ENCODE measurements at places on chromosomes 2 and 18.

- no peak for DNase-seq
These were observed 12.1 kb downstream of the SPIRE1 start for GRCh38 chr18:12645751-12646203.

DNA sequence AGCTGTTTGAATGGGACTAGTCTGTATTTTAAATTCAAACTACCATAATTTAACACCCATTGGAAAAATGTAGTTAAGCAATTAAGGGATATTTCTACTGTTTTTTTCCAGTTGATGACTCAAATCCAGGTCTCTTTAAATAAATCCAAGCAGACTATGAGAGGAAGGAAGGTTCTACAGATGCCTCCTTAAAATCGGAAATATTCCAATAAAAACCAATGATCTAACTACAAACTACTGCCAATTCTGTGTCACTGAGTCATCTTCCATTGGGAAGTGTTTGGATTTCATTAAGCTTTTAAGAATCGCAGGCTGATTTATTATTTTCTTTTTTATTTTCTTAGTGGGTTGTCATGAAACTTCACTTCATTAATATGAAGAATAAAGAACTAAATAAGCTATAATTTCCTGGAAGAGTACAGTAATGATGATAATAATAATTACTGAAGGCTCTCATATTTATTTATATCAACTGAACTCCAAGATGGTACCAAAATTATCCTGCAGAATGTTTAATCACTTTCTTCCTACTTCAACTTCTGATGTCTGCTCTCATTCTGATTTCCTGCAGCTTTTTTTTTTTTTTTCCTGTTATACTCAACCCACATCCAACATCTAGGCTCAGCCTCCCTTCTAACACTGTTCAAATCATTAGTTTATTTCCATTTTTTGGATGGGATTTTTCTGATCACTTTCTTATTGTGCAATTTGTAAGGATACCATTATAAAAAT is 166.3 kb upstream of the FN1 start:
- no peak for DNase-seq

DNA sequence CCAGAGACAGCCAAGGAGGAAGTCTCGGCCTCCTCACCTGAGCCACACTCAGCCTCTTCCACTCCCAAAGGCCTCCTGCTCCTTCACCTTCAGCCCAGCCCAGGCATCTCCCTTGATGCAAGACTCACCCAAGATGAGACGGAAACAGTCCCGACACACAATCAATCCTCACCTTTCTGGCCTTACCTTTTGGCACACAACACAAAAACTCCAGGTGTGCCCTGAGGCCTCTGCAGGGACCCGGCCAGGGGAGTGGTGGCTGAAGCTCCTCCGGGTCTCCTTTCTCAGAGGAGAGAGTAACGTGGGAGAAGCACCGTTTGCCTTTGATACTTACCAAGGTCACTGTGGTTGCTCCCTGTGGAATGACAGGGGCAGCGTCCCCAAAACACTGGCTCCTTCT is 23.8 kb upstream of the EFHD1 start:
- DNase-seq, result no peak

DNA sequence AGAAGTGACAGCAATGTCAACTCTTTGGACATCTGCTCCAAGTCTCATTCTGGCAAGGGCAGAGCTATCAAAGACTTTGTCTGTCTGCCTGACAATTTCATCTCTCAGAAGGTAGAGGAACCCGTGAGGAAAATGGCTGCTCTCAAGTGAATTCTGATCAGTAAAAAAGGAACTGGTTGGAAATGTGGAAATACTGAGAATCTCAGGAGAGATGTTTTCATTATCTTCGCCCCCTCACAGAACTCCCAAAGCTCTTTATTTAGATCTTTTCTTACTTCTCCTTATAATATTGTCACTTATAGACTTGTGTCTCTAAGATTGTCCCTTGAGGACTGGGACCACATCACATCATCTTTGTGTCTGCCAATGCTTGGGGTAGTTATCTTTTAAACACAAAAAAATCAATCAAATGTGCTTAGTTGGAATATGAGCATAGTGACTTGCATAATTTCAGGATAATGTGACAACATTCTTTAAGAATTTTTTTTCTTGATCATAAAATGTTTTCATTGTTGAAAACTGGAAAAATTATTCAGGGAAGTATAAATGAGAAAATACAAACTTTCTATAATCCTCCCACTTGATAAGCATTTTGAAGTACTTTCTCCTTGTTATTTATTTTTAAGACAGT is 68.2 kb upstream of the ITGB6 start:
- no peak for DNase-seq

- no peak for DNase-seq
These were observed 50.1 kb downstream of the BOLA3 start for GRCh38 chr2:74097574-74097973.

DNA sequence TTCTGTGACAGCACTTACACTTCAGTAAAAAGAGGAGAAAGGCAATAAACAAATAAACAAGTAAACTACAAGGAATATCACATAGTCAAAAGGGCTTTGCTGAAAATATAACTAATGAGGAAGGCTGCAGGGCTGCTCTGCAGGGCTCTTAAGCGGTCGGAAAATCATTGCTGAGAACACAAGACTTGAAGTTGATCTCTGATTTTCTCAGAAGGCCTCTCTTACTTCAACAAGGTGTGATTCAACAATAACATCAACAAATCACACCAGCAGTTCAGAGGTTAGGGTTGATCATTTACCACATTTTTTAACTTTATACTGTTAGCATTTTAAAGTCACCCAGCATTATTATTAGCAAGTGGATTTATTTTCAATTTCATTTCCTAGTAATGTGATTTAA is 215.6 kb downstream of the ARHGAP15 start:
- no peak for DNase-seq

- DNase-seq, result no peak
These were observed 63.2 kb downstream of the CCDC74A start for GRCh38 chr2:131590896-131591295.

- no peak for DNase-seq
These were observed 6.6 kb downstream of the RPS7 start for GRCh38 chr2:3581367-3582262.

- DNase-seq, result no peak
These were observed 59.3 kb upstream of the CCDC68 start for GRCh38 chr18:55018602-55019001.

DNA sequence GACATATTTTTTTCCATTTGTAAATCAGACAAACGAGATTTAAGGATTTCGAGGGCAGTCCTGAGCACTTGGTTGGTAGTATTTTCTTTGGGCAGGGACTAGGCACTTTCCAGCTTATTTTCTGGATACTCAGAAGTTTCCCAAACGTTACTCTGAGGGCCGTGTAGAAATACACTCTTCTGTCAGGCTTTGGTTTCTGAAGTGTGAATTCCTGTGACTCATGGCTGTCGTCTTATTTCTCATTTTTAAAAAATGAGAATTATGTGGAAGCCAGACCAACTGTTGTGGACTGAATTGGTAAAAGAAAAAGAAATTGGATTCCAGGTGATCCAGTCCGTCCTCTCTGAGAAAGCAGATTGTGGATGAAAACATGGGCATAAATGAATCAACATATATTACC is 658.6 kb upstream of the FANCL start:
- DNase-seq, result no peak

GRCh38 chr2:138782383-138782782 is 2.2 kb upstream of the NXPH2 start:
- DNase-seq, result no peak

GRCh38 chr18:3044931-3045698 is 32.2 kb upstream of the LPIN2 start:
- DNase-seq, result no peak

GRCh38 chr2:159042115-159042850 is 73.8 kb downstream of the TANC1 start:
- no peak for DNase-seq

DNA sequence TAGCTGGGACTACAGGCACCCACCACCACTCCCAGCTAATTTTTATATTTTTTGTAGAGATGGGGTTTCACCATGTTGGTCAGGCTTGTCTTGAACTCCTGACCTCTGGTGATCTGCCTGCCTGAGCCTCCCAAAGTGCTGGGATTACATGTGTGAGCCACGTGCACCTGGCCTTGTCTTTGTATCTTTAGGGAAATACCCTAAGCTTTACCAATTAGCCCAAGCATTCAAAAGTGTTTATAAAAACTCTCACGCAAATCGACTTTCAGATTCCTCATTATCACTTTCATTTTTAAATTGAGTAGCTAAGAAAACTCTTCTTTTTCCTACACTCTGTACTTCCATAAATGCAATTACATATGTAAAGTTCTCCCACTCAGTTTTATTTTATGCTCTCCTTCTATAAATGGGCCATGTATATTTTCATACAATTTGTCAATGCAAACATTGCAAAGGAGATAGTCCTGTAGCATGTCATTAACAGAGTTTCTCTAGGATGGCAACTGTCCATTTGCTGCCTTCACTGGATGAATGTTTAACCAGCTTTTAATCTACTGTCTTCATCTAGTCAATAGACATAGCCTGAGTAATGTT is 326.2 kb upstream of the LRATD1 start:
- DNase-seq, result no peak

GRCh38 chr2:211793690-211794089 is 744.9 kb downstream of the ERBB4 start:
- no peak for DNase-seq

GRCh38 chr18:44924785-44925499 is 244.3 kb downstream of the SETBP1 start:
- no peak for DNase-seq

DNA sequence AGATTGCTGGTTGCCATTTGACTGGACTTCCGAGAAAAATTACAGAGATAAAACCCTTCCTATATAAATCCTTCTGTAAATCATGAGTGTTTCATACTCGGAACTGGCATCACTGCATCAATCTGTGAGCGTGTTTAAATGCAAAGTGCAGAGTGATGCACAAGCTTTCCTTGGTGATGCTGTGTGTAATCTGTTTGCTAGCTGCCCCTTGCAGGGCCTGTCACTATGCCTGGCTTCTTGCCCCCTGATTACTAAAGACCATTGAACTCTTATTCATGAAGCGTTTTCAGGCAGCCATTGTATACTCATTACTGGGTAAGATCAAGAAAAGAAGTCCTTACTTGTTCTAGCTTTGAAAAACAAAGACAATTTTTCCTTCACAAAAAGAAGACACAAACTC is 266.9 kb upstream of the FANCL start:
- no peak for DNase-seq

DNA sequence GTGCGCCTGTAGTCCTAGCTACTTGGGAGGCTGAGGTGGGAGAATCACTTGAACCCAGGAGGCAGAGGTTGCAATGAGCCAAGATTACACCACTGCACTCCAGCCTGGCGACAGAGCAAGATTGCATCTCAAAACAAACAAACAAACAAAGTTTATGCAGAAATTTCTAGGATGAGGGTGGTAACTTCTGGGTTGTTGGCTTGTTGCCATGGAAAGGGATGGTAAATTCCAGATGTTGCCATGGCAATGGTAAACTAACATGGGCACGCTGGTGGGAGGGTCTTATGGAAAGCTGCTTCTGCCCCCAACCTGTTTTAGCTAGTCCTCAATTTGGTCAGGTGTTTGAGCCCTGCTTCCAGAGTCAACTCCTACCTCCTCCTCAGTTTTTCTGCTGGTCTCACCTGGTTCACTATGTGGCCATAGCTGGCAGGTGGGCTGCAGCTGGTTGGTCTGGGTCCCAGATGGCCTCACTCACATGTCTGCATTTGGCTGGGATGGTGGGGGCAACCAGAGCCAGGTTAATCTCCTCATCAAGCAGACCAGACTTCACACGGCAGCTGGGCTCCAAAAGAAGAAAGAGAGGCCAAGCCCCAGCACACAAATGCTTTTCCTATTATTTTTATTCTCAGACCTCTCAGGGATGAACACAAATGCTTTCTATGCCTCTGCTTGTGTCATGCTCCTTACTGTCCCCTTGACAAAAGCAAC is 26.6 kb upstream of the TEX44 start:
- DNase-seq, result no peak

- no peak for DNase-seq
These were observed 206.9 kb upstream of the FAM98A start for GRCh38 chr2:33806041-33806440.

DNA sequence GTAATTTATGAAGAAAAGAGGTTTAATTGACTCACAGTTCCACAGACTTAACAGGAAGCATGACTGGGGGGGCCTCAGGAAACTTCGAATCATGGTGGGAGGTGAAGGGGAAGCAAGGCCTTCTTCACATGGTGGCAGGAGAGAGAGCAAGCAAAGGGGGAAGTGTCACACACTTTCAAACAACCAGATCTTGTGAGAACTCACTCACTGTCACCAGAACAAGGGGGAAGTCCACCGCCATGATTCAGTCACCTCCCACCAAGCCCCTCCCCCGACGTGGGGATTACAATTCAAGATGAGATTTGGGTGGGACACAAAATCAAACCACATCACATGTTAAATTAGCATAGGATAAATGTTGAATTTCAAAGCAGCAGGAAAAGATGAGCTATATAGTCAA is 56.2 kb downstream of the STRADB start:
- DNase-seq, result no peak

DNA sequence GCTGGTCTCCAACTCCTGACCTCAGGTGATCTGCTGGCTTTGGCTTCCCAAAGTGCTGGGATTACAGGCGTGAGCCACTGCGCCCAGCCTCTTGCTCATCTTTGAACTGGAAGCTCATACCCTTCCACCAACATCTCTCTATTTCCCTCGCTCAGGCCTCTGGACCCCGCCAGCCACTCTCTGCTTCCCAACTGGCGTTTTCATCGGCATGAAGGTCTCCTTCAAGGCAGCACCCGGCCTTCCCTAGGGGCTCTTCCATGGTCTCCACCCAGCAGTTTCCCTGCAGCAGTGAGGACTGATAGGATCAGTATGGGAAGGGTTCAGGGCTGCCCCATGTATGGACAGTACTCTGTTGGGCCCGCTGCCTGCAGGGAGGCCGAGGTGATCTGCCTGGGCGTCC is 65.8 kb upstream of the HS6ST1 start:
- no peak for DNase-seq

- no peak for DNase-seq
These were observed 90.5 kb downstream of the ICOS start for GRCh38 chr2:204027091-204027490.

- DNase-seq, result peak; percentile 21
These were observed 583.6 kb downstream of the IRS1 start for GRCh38 chr2:226215902-226216503.

DNA sequence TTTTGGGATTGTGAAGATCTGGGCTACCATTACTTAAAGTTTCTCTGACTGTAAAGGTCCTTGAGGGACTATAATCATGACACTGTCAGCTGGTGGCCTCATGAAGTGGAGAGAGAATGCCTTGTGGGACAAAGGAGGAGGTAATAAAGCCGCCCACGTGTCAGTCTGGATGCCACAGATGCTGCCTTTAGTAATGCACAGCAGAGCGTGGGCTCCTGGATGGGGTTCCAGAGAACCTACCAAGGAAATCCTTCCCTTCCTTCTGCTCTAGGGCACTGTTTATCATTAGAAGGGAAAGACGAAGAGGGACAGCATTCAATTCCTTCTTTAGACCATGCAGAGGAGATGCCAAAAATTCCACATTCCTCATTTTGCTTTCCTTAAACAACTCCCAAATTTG is 63.5 kb downstream of the COL5A2 start:
- no peak for DNase-seq

GRCh38 chr2:15647622-15648590 is 56.2 kb downstream of the DDX1 start:
- DNase-seq, result no peak
